ENCODE measurements at places on chromosomes 3 and 15. TPM values are rescaled to one million over a fixed set of nuclear protein-coding genes. Genes with fewer than 3 reads are reported as not detected.

The INSYN1 gene
- 2.6 TPM for total RNA-seq

The FBXL22 gene
- 0.54 TPM for total RNA-seq

The XYLB gene
- total RNA-seq = 6.6 TPM

The TMEM45A gene
- 8.6 TPM for total RNA-seq

The FBXW12 gene
- total RNA-seq = not detected

- H3K4me3 ChIP-seq = no peak overlapping the region
- H3K36me3 ChIP-seq = no peaks in the 10 kb centered on the region
- no peak for DNase-seq
- no peak overlapping the region for H3K27ac ChIP-seq
- H3K27me3 ChIP-seq = no peaks in the 10 kb centered on the region
- no peaks in the 10 kb centered on the region for H3K4me1 ChIP-seq
Observed at GRCh38 chr15:31758126-31758525, 272.2 kb upstream of the CHRNA7 start.

- H3K27ac ChIP-seq = no peak overlapping the region
- no peak overlapping the region for H3K4me3 ChIP-seq
- no peaks in the 10 kb centered on the region for H3K36me3 ChIP-seq
- no peak for DNase-seq
- H3K27me3 ChIP-seq = no peaks in the 10 kb centered on the region
- no peaks in the 10 kb centered on the region for H3K4me1 ChIP-seq
Observed at GRCh38 chr3:61928039-61928438, 366.7 kb downstream of the PTPRG start.

DNA sequence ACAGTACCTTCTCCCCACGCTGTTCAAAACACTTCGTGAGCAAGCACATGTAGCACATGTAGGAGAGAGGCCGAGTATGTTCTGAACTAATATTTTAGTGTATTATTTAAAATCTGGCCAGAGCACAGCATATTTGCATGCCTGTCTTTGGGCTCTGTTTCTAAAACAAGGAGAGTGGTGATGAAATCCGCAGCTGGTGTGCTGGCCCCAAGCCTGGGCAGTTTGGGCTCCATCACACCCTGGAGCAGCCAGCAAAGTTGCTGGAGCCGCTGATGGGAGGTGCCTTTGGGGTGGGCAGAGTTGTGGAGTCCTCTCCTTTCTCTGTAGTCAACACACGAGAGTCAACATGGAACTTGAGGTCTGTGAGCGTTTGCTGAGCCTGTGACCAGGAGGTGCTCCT is 116.6 kb downstream of the SLCO3A1 start:
- no peaks in the 10 kb centered on the region for H3K4me1 ChIP-seq
- no peaks in the 10 kb centered on the region for H3K27me3 ChIP-seq
- no peaks in the 10 kb centered on the region for H3K36me3 ChIP-seq

DNA sequence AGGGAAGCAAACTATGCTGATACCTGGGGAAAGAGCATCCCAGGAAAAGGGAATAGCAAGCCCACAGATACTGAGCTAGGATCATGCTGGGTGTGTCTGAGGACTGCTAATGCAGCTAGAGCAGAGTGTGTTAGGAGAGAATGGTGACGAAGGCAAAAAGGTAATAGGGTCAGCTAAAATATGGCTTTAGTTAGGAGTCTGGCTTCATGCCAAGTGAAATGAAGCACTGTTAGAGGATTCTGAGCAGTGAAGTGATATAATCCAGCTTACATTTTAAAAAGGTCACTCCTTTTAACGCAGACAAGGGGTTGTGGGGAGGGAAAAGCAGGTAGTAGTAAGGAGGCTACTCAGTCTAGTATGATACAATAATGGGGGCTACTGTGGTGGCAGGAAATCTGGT is 30.4 kb downstream of the SECISBP2L start:
- no peak overlapping the region for H3K4me3 ChIP-seq
- no peak for DNase-seq
- H3K4me1 ChIP-seq = no peaks in the 10 kb centered on the region
- H3K36me3 ChIP-seq = peaks cover 18% of the 10 kb centered on the region

DNA sequence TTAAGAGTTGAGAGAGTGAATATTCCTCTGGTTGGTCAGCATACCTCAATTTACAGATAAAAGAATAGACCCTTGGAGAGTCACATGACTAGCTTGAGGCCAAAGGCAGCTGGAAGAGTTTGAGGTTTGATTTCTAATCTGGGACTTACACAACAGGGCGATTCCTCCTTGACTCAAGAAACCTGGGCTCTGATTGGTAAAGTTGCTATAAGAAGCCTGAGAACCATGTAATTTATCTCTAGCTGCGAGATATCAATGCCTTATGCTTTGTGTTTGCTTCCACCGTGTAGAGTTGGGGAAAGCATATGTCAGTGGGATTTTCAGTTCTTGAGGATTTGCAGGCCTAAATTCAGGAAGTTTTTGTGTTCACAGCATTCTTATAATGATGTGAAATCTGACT is 206.0 kb downstream of the KLHL25 start:
- H3K27ac ChIP-seq = no peak overlapping the region
- no peaks in the 10 kb centered on the region for H3K36me3 ChIP-seq
- no peaks in the 10 kb centered on the region for H3K4me1 ChIP-seq
- no peak overlapping the region for H3K4me3 ChIP-seq

GRCh38 chr3:120661945-120662344 is 20.1 kb downstream of the HGD start:
- no peak overlapping the region for H3K27ac ChIP-seq
- no peaks in the 10 kb centered on the region for H3K36me3 ChIP-seq
- peaks cover 2% of the 10 kb centered on the region for H3K27me3 ChIP-seq
- H3K4me1 ChIP-seq = no peaks in the 10 kb centered on the region
- DNase-seq = no peak
- H3K4me3 ChIP-seq = no peak overlapping the region

DNA sequence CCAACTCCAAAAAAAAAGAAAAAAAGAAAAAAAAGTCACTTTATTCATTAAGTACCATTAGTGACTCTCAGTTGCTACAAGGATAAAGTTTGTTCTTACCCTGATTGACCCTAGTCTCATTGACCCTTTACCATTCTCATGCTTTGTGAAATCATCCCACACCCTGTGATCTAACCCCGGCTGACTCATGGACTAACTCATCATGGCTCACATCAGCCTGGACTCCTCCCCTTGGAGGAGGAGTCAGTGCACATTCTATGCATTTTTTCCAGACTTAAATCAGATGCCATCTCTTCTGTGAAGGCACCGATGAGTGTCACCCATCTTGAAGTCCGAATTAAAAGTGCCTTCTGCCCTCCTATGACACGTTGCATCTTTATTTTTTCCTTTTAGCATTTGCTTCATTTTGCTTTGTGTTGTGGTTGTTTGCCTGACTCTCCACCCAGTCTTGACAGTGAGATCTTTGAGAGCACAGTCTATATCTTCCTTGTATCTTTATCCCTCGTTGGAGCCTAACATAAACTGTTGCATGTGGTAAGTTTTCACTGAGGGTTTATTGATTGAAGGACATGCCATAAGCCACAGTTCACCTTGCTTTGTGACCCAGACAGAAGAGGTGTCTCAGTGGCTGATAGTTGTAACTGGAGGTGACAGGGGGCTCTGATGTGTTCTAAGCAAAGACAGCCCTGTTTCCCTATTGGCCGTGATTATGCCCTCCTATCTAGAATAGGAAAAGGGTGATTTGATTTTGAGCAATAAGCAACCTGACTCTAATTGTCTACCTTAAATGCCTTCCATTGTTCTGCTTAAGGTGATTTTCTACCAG is 72.1 kb downstream of the IL1RAP start:
- H3K36me3 ChIP-seq = no peaks in the 10 kb centered on the region
- peak; percentile 85 for DNase-seq
- H3K4me3 ChIP-seq = no peak overlapping the region
- 0 out of 2 replicates have a peak, but pooled peaks cover 7% of the 10 kb centered on the region for H3K4me1 ChIP-seq
- no peaks in the 10 kb centered on the region for H3K27me3 ChIP-seq
- H3K27ac ChIP-seq = no peak overlapping the region

DNA sequence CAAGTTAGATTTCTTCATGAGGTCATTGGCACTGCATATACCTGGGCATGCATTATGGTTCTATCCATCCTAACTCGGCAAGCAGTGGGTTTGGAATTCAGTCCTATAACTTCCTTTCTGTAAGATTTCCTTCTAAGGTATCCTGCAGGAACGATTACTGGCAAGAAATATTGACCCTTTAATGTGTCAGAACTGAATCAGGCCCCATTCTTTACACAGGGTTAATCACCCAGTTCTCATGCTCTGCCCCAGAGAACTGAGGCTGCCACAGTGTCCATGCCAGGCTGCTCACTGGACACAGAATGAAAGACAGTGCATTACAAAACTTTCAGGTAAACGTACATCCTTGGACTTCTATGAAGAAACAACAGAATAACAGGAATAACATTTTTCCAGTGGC is 108.9 kb downstream of the RPL22L1 start:
- H3K27me3 ChIP-seq = no peaks in the 10 kb centered on the region
- H3K27ac ChIP-seq = no peak overlapping the region
- peaks cover 7% of the 10 kb centered on the region for H3K4me1 ChIP-seq
- peak; percentile 76 for DNase-seq

- H3K4me3 ChIP-seq = no peak overlapping the region
- no peak overlapping the region for H3K27ac ChIP-seq
- H3K27me3 ChIP-seq = peaks cover 2% of the 10 kb centered on the region
- DNase-seq = no peak
Observed at GRCh38 chr3:124260206-124260915, 268.4 kb upstream of the ROPN1 start.

DNA sequence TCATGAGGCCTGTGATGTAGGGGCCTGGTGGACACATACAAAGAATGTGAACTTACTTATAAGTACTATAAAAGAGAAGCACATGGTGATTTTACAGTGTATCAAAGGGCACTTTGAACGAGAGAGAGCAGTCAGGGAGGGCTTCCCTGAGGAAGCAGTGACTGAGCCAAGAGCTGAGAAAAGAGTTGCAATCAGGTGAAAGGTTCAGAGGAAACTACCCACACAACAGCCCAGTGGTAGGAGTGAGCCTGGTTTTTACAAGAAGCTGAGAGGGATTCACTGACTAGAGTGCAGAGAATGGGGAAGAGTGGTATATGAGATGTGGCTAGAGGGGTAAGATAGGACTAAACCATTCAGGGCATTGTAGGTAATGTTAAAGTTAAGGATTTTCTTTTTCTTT is 57.1 kb downstream of the CALML4 start:
- no peak for DNase-seq
- no peak overlapping the region for H3K27ac ChIP-seq
- peaks cover 20% of the 10 kb centered on the region for H3K36me3 ChIP-seq
- no peaks in the 10 kb centered on the region for H3K4me1 ChIP-seq
- H3K4me3 ChIP-seq = no peak overlapping the region
- no peaks in the 10 kb centered on the region for H3K27me3 ChIP-seq

All from Panc1 (cell line).